Mucosa of descending colon (tissue), 3 donors: ENCODE measurements at places on chromosomes 3 and 15. TPM values are rescaled to one million over a fixed set of nuclear protein-coding genes. Genes with fewer than 3 reads are reported as not detected.

DNA sequence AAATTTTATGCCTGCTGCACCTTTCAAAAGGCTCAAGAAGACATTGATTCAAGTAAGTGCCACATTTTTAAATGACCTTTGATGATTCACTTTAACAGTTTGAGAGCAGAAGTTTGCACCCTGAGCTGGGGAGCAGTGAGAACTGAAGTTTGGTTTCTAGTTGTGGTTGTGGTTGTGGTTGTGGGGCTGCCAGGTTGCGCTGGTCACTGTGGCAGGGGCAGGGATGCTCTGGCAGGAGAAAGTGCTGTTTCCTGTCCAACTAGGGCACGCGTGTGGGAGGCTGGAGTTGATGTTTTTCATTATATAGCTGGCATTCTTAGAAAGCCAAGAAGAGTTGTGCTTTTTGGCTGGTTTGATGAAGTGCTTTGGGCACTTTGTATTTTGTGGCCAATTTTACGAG is 339.7 kb upstream of the NR2F2 start:
- no peak for DNase-seq

GRCh38 chr3:141058996-141059395 is 7.8 kb downstream of the SPSB4 start:
- no peak for DNase-seq

DNA sequence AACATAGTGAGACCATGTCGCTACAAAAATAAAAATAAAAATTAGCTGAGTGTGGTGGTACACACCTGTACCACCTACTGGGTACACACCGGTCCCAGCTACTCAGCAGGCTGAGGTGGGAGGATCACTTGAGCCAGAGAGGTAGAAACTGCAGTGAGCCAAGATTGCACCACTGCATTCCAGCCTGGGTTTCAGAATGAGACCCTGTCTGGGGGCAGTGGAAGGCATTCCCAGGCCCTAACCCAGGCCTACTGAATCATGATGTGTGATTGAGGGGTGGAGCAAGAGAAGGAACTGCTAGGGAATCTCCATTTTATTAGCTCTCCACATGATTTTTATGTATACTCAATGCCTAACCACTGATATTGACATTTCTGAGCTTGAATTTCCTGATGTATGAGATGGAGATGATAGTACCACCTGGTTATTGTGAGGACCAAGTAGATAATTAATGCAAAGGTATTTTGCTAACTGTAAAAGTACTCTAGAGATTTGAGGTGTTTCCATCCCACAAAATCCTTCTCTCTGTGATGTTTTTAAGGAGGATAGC is 169.5 kb upstream of the UMPS start:
- no peak for DNase-seq

DNA sequence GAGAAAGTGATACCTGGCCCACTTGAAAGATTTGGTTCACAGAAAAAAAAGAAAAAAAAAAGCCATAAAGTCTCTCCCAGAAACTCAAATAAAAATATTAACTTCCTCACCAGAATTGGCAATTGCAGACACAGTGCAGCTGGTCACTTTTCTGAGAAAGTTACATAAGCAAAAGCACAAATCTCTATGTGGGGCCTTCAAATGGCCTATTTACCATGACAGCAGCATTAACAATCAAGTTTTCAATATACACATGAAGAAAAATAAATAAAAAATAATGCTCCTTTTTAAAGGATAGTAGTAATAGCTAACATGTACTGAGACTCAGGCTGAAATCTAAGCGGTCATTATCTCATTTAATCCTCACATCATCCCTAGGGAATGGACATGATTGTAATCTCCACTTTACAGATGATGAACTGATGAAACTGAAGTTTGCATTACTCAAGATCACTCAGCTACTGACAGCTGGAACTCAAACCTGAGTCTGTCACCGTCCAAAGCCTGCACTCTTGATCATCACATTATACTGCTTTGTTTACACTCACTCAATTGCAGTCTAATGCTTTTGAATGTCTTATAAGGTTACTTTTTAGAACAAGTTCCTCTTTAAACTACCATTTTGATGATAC is 3.3 kb downstream of the NPTN start:
- DNase-seq: no peak

DNA sequence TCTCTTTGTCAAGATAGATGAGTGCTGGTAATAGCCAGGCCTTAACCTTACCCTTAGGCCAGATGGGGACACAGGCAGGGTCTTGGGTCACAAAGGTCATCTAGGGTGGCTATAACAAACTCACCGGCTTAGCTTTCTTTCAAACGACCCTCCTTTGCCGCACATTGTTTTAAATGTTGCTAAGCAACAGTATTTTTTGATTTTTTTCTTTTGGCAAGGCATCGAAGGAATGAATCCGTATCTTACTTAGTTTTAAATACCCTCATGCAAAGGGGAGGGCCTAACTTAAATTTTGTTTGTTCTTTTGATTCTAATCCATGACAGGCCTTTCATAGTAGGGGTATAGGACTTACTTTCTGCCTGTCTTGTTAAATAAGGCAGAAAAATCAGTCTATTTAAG is 35.2 kb downstream of the ITPR1 start:
- DNase-seq: no peak

GRCh38 chr3:39166932-39167532 is 13.6 kb upstream of the CSRNP1 start:
- DNase-seq: no peak

- DNase-seq: no peak
Observed at GRCh38 chr15:87045746-87046145, 966.1 kb downstream of the AGBL1 start.

RAD51 gene
- 2.9 TPM for total RNA-seq

MNS1 gene
- total RNA-seq: 0.61 TPM
